A549 treated with CpdA at 1 μM for 4 hours (cell line): ENCODE measurements at places on chromosomes 12 and 14. TPM values are rescaled to one million over a fixed set of nuclear protein-coding genes. Genes with fewer than 3 reads are reported as not detected.

C12orf50 gene
- 0.05 to 0.19 TPM (median 0.13 TPM) in 3 of 5 replicates, not detected in the others for total RNA-seq

P2RX2 gene
- total RNA-seq = not detected in 5 replicates

IPO8 gene
- 15.3 to 25.1 TPM (median 19.2 TPM) in 5 replicates for total RNA-seq

TTC6 gene
- 0.14 to 0.50 TPM (median 0.35 TPM) in 5 replicates for total RNA-seq

SERPINA9 gene
- total RNA-seq = 0.03 TPM in 1 of 5 replicates, not detected in the others

ASB8 gene
- 11.0 to 29.3 TPM (median 13.4 TPM) in 5 replicates for total RNA-seq

MUCL1 gene
- total RNA-seq = not detected in 5 replicates

RNASE3 gene
- total RNA-seq = not detected in 5 replicates

ANO2 gene
- not detected in 5 replicates for total RNA-seq

TEDC1 gene
- 32.7 to 51.3 TPM (median 43.3 TPM) in 5 replicates for total RNA-seq

CCDC197 gene
- not detected in 5 replicates for total RNA-seq

EXOC3L4 gene
- 0.94 to 1.6 TPM (median 1.5 TPM) in 5 replicates for total RNA-seq

SERPINA4 gene
- not detected in 5 replicates for total RNA-seq

KCNH3 gene
- total RNA-seq = 2.4 to 3.0 TPM (median 2.9 TPM) in 5 replicates

AQP5 gene
- not detected in 5 replicates for total RNA-seq

FAM90A1 gene
- 0.06 to 0.14 TPM (median 0.09 TPM) in 4 of 5 replicates, not detected in the other for total RNA-seq

TOMM20L gene
- not detected in 5 replicates for total RNA-seq

GLIPR1L2 gene
- 0.12 to 0.19 TPM (median 0.13 TPM) in 4 of 5 replicates, not detected in the other for total RNA-seq

NOXRED1 gene
- total RNA-seq = 0.11 to 0.17 TPM in 2 of 5 replicates, not detected in the others

PLBD1 gene
- total RNA-seq = 3.6 to 5.6 TPM (median 4.0 TPM) in 5 replicates

IAPP gene
- not detected in 5 replicates for total RNA-seq

OSGEP gene
- 23.9 to 30.0 TPM (median 26.1 TPM) in 5 replicates for total RNA-seq

OTX2 gene
- total RNA-seq = not detected in 5 replicates

KRT82 gene
- not detected in 5 replicates for total RNA-seq

FAM186B gene
- 0.08 to 0.15 TPM (median 0.11 TPM) in 5 replicates for total RNA-seq

VASH1 gene
- total RNA-seq = 3.3 to 4.6 TPM (median 3.8 TPM) in 5 replicates

TDG gene
- total RNA-seq = 25.7 to 33.7 TPM (median 26.9 TPM) in 5 replicates

HOXC10 gene
- total RNA-seq = 2.2 to 3.1 TPM (median 2.8 TPM) in 5 replicates

HECTD1 gene
- total RNA-seq = 60.9 to 78.8 TPM (median 62.6 TPM) in 5 replicates

CD4 gene
- total RNA-seq = not detected in 5 replicates

APOF gene
- total RNA-seq = not detected in 5 replicates

GXYLT1 gene
- total RNA-seq = 12.6 to 14.4 TPM (median 13.2 TPM) in 5 replicates

KRT73 gene
- not detected in 5 replicates for total RNA-seq

GPRC5D gene
- total RNA-seq = not detected in 5 replicates

HOXC5 gene
- total RNA-seq = 0.50 to 1.2 TPM (median 1.0 TPM) in 5 replicates

HAL gene
- 0.06 to 0.49 TPM (median 0.17 TPM) in 5 replicates for total RNA-seq

OR4K1 gene
- not detected in 5 replicates for total RNA-seq

SLC17A8 gene
- not detected in 5 replicates for total RNA-seq
